Activated CD8-positive, alpha-beta memory T cell treated with anti-CD3 and anti-CD28 coated beads for 4 hours (primary cell): ENCODE measurements at places on chromosomes 5 and 9.

DNA sequence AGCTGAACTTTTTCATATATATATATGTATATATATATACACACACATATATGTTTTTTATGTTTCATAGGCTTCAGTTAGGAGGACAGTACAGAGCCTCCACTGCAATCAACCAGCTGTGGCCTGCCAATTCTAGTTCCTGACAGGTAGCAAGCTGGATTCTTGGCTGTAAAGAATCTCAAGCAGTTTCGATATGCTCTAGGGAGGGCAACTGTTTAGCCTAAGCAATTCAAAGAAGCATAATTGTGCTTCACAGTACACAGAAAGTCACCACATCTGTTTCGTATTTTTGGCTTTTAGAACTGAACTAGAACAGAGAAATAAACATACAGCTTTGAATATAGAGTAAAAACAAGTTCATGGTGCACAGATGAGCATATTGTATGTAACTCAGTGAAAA, 152.4 kb upstream of the ARRDC3 start:
- DNase-seq = no peak

DNA sequence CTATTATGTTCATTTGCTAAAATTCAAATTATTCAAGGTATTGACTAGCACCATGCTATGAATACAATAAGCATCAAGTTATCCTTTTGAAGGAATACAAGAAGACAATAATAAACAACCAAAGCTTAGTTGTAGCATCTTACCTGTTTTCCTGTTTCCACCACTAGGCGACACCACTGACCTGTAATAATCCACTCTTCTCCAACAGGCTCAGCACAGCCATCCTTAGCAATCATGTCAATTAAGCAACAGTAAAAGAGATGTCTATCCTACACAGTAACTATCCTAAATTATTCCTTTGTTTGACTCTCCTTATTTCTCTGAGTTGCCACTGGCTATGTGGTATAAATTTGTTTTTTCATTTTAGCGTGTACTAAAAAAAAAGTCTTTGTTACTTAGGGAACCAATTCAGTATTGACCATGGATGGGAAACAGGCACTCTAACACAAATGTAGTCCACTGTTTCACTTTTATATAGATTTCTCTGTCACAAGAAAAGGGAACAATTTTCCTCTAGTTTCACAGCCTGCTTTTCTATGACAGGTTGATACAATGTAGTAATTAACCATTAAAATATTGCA, 46.2 kb downstream of the PCA3 start:
- DNase-seq = no peak

- no peak for DNase-seq
Observed at GRCh38 chr9:133977421-133978201, 14.5 kb downstream of the VAV2 start.

GRCh38 chr9:99354104-99354503, 132.0 kb downstream of the SEC61B start:
- DNase-seq = no peak

GRCh38 chr5:80961376-80962281, 1.5 kb downstream of the RASGRF2 start:
- DNase-seq = no peak

GRCh38 chr9:113675475-113675941, 200.6 kb upstream of the ZNF618 start:
- no peak for DNase-seq

DNA sequence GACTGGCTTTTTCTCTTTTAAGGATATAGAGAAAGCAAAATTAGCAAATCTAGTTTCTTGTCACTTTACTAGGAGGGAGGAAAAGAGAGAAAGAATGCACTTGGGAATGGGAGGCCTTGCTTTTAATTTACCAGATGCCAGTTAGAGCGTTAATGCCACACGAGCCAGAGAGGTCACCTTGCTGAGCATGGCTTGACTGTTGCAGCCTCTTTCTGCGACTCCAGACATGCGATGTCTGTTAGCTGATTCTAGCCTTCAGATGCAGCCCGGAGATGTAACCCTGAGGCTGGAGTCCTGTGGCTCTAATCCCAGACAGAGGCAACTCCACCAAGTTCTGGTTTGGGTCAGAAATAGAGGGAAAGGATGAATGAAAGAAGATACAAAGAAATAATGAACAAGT, 152.5 kb downstream of the TRIO start:
- DNase-seq = no peak

DNA sequence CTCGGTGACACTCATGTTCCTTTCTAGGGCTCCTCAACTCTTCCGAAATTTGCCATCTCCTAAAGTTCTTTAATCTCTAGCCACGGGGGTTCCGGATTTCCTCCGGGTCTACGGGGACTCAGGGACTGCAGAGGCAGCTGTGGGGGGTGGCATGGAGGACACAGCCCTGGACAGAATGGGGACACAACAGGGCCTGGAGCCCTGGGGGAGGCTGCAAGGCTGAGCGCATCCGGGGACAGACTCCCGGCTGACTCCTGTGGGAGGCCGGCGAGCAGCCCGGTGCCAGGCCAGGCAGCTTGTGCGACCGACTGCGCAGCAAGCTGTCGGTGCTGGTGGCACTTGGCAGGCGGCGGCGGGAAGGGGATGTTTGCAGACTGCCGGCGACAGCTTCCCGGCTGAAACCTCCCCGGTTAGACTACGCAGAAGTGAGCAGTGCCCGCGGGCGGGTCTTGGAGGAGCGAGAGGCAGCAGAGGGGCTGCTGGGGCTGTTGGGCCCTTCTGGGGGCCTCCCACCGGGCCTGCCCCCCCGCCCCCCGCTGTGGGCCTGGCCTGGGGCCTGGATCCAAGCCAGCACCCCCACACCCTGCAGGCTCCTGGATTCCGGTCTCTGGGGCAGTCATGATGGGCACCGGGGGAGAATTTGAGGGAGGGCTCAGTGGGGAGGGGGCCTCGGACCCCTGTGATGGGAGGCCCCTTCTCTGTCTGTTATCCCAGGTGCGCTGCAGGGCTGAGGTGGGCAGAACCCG, 28.7 kb upstream of the UBAC1 start:
- DNase-seq = no peak

DNA sequence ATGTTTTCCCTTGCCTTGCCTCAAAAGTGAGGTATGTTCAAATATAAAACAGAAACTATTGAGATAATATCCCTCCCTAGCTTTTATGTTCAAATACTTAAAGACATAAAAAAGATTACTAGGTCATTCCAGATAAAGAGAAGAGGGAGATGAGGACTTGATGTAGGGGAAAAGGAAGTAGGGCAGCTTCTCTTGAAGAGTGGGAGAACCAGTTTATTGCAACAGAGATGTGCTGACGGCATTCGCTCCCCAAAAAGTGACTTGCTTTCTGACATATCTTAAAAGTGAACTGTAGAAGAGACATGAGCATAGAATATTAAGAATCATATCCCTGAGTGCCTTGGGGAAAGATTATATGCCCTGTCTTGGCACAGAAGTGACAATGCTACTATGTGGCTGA, 330.2 kb upstream of the NREP start:
- DNase-seq = no peak

- DNase-seq = no peak
Observed at GRCh38 chr9:1429297-1429696, 379.1 kb downstream of the DMRT2 start.

DNA sequence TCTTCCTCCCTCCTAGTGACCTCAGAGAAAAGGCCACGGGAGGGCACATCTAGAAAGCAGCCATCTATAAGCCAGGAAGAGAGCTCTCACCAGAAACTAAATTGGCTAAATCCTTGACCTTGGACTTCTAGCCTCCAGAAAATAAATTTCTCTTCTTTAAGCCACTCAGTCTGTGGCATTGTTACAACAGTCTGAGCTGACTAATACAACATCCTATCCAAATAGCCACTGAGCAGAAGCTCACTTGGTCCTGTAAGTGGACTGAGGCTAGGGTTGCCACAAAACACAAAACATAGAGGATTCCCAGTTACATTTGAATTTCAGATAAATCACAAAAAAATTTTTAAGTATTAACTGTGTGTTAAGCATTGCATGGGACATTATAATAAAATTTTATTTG, 383.4 kb downstream of the MLLT3 start:
- DNase-seq = no peak

- DNase-seq = no peak
Observed at GRCh38 chr5:109697339-109697738, 7.6 kb downstream of the MAN2A1 start.

GRCh38 chr9:2761424-2761823, 44.1 kb downstream of the KCNV2 start:
- DNase-seq = no peak

DNA sequence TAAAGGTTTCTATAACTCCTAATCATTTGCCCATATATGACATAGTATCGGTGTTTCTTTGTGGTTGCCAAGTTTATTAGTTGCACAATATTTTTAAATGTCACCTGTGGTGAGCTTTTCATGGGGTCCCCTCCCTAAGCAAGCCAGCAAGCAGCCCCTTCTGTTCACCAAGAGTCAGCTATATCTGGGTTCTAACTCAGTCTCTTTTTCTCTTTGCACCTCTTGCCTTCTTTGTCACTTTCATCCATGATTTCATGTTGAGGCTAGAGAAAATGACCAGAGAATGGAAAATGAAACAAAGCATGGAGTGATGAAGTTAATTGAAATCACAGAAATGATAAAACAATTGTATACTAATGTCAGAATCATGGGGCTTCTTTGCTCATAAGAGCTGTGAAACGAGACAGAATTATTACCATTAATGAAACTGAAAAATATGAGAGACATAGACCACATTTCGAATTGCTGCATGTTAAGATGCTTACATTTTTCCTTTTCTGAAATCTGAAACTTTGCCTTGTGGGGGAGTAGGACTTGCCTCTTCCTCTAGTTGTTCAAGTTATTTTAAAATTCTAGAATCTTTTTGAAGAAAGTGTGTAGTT, 75.7 kb downstream of the CAMK4 start:
- DNase-seq = no peak

- no peak for DNase-seq
Observed at GRCh38 chr9:119951090-119951489, 581.9 kb upstream of the BRINP1 start.

- no peak for DNase-seq
Observed at GRCh38 chr9:71812385-71812784, 44.1 kb upstream of the CEMIP2 start.

DNA sequence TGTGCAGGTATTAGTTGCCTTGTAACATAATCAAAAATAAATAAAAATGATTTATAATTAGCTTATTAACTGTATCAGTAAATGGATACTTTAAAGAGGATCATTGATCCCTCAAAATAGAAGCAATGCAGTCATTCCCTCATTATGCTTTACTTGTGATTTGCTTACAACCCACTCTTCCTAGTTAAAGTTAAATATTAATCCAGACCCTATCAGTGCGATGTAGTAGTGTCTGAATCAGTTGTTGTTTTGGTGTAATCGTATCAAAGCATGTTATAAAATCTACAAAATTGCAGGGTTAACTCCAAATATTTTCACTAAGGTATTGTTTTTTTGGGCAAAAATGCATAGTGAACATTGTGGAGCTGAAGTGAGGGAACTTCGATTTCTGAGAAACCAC, 17.6 kb downstream of the TENT4A start:
- DNase-seq = no peak

GRCh38 chr9:134049772-134050588, 17.8 kb downstream of the BRD3 start:
- no peak for DNase-seq

GRCh38 chr5:110616009-110616408, 110.5 kb downstream of the TMEM232 start:
- no peak for DNase-seq

DNA sequence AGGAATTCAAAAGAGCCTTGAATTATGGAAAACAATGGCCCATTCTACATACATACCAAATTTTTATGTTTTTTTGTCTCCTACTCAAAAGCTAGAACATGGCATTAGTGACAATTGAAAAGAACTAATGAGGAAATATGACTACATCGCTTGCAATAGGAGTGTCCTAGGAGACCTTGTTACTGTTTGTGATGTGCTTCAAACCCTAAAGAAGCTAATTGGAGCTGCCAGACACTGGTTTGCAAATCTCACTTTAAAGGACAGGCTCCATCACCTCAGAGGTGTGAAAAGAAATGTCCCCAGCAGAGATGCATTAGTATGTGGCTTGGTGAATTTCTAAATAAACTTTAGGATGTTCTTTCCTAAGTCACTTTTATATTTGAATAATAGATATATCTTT, 354.2 kb upstream of the EFNA5 start:
- no peak for DNase-seq

DNA sequence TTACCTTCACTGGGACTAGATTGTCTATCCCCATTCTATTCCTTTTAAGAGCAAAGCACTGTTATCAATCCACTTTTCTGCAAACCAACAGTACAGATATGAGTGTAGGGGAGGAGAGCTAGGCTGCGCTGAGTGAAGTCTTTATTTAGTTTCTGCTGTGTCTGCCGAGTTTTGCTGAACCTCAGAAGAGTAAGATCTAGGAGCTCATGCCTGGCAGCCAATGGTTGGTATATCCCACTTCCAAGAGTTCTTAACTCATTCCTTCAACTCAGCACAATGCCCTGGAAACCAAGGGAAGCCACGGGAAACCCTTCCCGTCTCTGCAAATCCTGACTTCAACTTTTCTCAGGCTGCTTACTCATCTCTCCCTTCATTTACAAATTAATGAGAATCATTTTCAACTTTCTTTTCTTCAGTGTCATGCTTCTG, 58.0 kb upstream of the JAK2 start:
- no peak for DNase-seq

GRCh38 chr9:7212101-7212500, 454.3 kb downstream of the KDM4C start:
- DNase-seq = no peak

GRCh38 chr5:129098488-129099183, 4.1 kb downstream of the ISOC1 start:
- DNase-seq = no peak

DNA sequence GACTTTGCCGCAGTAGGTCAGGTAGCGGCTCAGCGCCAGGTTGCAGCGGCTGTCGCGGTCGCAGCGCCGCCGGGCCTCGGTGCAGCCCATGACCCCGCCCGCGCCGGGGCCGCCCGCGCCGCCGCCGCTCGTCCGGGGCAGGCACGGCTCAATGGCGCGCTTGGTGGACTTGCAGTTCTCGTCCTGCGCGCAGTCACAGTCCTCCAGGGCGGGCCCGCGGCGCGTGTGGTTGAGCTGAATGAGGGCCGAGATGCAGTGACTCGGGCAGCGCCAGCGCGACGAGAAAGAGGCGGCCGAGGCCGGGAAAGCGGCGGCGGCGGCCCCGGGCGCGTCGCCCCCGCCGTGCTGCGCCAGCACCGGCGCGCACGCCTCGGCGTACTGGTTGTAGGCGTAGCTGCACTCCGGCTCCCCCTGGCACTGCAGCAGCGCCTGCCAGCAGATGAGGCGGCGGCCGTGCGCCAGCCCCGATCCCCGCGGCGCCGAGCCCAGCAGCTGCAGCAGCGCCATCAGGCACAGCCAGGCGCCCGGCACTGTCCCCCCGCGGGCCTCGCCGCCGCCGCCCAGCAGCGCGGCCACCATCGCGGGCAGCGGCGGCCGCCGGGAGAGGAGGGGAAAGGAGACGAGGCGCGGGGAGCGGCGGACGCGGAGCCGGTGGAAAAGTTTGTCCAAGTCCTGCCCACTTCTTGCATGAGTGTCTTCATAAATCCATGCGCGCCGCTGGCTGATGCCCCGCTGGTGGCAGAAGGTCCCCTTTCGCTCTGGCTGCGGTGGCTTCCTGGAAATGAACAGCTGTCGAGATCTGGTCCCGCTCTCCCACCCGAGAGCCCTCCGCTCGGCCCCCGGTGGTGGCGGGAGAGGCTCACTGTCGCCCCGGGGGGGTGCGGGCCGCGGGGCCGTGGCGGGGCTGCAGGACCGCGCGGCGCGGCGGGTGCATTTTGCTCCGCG, 833 bp downstream of the GAS1 start:
- DNase-seq = no peak
